Endothelial cell of umbilical vein (primary cell): ENCODE measurements at places on chromosomes 6 and 20.

- H3K4me1 ChIP-seq: peaks cover 26% of the 10 kb centered on the region
- H3K27ac ChIP-seq: peak overlapping the region; percentile 70
- H3K4me3 ChIP-seq: no peak overlapping the region
- no peaks in the 10 kb centered on the region for H3K36me3 ChIP-seq
- no peak for DNase-seq
Observed at GRCh38 chr20:10511170-10511508, 76.0 kb downstream of the SLX4IP start.

GRCh38 chr6:47200536-47201334, 109.0 kb downstream of the TNFRSF21 start:
- H3K27me3 ChIP-seq: peaks cover 1% of the 10 kb centered on the region
- no peak overlapping the region for H3K27ac ChIP-seq
- DNase-seq: no peak
- no peaks in the 10 kb centered on the region for H3K36me3 ChIP-seq
- no peaks in the 10 kb centered on the region for H3K4me1 ChIP-seq

DNA sequence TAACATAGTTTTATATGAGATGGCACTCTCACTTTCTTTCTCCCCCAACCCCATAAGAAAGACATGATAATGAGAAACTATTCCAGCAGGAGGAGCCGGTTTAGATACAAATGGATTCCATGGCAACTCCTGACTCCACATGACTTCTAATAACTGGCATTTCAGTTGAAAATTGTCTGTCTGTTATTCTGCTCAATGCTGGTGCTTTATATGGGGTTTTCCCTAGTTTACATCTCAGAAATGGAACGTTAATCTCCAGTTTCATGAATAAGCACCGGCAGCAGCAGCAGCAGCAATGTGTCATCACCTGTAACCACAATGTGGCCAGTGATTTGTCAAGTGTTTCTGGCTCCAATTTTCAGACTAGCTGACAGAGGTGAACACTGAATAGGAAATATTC, 8.0 kb upstream of the SIM1 start:
- peaks cover 38% of the 10 kb centered on the region for H3K27me3 ChIP-seq
- no peak overlapping the region for H3K27ac ChIP-seq
- no peaks in the 10 kb centered on the region for H3K4me1 ChIP-seq
- no peak for DNase-seq
- no peaks in the 10 kb centered on the region for H3K36me3 ChIP-seq

DNA sequence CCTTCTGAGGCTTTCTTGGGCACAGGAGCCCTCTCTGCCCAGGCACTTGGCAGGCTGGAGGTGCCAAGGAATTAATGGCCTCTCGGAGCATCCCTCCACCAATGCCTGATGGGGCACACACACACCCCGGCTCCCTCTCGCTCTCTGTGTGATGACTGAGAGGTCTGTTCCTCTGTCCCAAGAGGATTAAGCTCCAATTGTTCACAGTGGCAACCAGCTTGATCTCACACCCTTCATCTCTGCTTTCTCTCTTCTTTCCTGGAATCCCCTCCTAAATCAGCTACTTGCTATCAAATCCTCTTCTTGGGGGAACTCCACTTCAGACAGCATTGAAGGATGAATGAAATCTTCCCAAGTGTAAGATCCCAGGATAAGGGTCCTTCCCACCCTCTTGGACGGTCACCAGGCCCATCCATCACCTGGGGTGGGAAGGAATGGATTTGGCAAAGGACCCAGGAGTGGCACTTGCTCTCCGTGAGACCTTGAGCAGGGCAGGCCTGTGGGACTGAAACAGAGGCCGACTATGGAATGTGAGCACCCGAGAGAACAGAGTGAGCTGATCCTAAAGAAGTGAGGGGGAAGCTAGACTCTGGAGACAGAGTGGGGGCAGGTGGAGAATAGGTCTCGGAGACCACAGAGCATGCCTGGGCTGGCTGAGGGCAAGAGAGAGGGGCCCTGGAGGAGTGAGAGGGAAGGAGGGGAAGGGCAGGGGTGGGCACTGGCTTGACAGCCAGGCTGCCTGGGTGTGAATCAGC, 93.6 kb downstream of the GRM4 start:
- H3K4me1 ChIP-seq: no peaks in the 10 kb centered on the region
- no peak overlapping the region for H3K27ac ChIP-seq
- no peak for DNase-seq
- peaks cover 1% of the 10 kb centered on the region for H3K27me3 ChIP-seq

DNA sequence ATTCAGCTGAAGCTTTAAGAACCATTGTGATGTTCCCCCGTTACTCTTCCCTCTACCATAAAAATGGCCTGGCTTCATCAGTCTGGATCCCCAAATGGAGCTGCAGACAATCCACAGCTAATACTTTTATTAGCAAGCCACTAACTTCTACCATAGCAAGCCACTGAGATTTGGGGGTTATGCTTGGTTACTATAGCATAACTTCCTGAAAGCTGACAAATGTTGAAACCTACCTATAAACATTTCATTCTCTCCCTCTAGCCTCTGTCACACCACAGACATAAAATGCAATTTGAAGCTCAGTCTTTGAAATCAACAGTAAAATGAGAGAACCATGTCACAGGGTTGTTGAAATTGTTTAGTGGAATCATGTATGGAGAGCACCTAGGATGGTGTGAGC, 3.0 kb upstream of the HTR1E start:
- H3K36me3 ChIP-seq: no peaks in the 10 kb centered on the region
- H3K27ac ChIP-seq: no peak overlapping the region
- no peaks in the 10 kb centered on the region for H3K4me1 ChIP-seq
- H3K27me3 ChIP-seq: peaks cover 29% of the 10 kb centered on the region
- H3K4me3 ChIP-seq: no peak overlapping the region
- DNase-seq: no peak

GRCh38 chr20:19940988-19941460, 76.1 kb upstream of the NAA20 start:
- H3K4me1 ChIP-seq: peaks cover 40% of the 10 kb centered on the region
- no peaks in the 10 kb centered on the region for H3K27me3 ChIP-seq
- no peak overlapping the region for H3K27ac ChIP-seq
